RCC 7860 (cell line): ENCODE measurements at places on chromosomes 11 and 22.

- DNase-seq = no peak
Measured at GRCh38 chr22:23570681-23571080, 9.4 kb downstream of the IGLL1 start.

DNA sequence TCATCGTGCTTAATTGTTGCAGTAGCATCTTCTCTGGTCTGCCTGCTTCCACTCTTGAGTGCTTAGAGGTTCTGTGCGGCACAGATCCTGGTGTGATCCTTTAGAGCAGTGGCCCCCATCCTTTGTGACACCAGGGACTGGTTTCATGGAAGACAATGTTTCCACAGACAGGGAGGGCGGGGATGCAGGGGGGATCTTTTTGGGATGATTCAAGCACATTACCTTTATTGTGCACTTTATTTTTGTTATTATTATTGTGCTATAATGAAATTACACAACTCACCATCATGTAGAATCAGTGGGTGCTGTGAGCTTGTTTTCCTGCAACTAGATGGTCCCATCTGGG lies 76.8 kb upstream of the SHANK2 start:
- DNase-seq = no peak

GRCh38 chr22:45961679-45962433 lies 15.1 kb downstream of the WNT7B start:
- DNase-seq = no peak

GRCh38 chr11:61747192-61747966 lies 5.1 kb upstream of the MYRF start:
- DNase-seq = peak; percentile 36

- DNase-seq = no peak
Measured at GRCh38 chr22:19406281-19406811, 25.2 kb downstream of the HIRA start.
